ENCODE measurements at places on chromosomes 2 and 18.

- DNase-seq = peak; percentile 65
Measured at GRCh38 chr2:55885127-55885943, 38.2 kb downstream of the EFEMP1 start.

GRCh38 chr2:43832457-43832856, 6.2 kb downstream of the ABCG5 start:
- no peak for DNase-seq

DNA sequence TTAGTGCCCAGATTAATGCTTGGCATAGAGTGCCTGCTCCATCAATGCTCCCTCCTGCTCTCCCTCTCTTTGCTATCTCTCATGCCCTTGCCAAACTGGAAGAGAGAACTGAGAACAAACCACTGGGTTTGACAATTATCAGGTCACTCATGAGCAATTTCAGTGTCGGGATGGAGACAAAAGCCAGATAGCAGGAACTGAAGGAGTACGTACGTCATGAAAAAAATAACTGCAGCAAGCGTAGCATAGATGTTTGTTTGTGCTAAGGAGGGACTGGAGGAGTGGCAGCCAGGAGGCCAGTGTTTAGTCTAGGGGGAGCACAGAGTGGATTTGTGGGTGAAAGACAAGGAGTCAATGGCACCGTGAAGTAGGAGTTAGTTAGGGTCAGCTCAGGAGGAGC, 113.3 kb downstream of the POLE4 start:
- DNase-seq = no peak

DNA sequence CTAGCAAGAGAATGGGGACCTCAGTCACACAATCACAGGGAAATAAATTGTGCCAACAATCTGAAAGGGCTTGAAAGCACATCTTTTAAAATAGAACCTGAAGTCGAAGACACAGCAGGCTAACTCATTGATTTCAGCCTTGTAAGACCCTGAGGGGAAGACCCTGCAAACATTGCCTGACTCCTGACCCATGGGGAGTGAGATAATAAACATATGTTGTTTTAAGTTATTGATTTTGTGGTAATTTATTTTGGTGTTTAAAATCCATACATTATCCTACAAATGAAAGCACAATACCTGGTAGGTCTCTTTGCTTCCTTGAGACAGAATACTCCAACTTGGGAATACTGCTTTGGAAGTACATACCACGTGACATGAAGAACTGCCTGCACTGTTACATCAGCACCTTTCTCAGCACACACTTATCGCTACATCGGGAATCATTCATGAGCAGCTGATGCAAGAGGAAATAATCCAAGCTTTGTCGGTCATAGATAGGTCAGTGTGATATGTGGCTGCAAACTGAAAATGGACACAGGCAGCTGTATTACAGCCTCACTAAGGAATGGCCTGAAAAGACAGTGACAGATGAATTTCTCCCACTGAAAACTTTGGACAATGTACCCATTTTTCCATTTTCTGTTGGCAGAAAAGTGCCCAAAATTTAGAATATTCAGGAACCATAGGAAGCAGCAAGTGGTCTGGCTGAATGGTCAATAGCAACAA, 494.5 kb upstream of the MAP2 start:
- no peak for DNase-seq

- no peak for DNase-seq
Measured at GRCh38 chr2:127984551-127984950, 43.3 kb downstream of the SAP130 start.

GRCh38 chr2:96265349-96265839, 403 bp downstream of the TMEM127 start:
- no peak for DNase-seq

- no peak for DNase-seq
Measured at GRCh38 chr2:99928470-99929053, 213.8 kb downstream of the AFF3 start.

GRCh38 chr18:12034241-12035100, 53.2 kb downstream of the IMPA2 start:
- DNase-seq = no peak

- no peak for DNase-seq
Measured at GRCh38 chr2:22153931-22154613, 1030.3 kb downstream of the TDRD15 start.

DNA sequence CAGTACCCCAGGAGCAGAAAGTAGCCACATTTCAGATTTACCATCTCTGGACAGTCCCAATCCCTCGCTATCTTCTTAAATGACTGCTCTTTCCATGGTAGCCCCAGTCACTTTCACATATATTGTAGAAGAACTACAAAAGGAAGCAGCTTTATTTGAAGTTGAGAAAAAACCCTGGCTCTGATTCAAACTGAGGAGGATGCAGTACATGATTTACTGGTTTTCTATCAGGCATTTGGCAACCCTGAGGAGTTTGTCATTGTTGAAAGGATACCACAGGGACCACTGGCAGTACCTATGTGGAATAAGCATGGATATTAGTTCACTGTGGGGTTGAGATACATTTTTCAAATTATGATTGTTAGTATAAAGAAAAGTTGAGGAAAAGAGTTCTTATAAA, 640.9 kb upstream of the SETBP1 start:
- DNase-seq = no peak

GRCh38 chr2:134611316-134611715, 107.5 kb downstream of the TMEM163 start:
- DNase-seq = no peak

DNA sequence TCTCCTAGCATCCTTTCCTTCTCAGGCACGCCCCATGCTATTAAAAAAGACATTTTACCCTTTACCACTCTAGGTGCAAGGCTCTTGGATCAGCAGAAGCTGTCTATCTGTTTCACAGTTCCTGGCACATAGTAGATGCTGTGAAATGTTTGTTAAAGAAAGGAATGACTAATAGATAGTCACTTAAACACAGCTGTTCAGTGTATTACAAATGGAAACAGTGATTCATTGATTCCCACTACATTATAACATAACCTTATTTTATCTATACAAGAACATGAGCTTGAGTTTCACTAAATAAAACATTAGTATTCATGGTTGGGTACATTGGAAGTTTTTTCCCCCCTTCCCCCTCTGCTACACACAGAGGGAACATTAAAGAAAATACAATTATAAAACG, 142.1 kb downstream of the ASXL3 start:
- peak; percentile 21 for DNase-seq

DNA sequence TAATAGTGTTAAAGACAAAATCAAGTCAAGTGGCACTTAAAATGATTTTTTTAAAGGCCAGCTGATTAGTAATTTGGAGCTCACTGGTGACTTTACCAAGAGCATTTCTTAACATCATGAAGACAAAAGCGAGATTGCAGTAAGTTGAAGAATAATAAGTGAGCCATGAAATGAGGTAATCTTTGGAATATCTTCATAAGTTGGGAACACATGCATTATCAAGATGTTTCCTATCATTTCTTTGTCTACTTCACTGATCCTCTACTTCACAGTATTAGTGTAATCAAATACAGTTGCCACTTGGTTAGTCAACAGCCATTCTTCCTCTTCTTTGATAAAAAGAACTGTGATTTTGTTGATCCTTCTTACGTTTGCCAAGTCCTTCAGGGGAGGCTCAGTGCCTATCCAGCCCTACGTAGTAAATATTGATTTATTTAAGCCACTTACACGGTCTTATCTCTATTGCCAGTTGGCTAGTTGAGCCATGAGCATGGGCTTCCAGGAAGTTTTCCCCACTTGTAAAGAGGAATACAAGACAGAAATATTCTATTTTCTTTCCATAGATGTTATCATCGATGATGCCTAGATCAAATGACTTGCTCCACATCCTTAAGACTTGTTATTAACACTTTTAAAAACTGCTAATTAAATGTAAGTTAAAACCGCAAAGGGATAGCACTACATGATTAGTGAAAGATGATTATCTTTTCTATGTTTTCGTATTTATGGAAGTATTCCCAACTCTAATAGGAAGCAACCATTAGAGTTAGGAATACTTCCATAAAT, 46.1 kb downstream of the YES1 start:
- DNase-seq = no peak
